ENCODE measurements at places on chromosomes 4 and X.
A peak's percentile ranks its signal among the peaks of the same experiment; 100 is the strongest.

DNA sequence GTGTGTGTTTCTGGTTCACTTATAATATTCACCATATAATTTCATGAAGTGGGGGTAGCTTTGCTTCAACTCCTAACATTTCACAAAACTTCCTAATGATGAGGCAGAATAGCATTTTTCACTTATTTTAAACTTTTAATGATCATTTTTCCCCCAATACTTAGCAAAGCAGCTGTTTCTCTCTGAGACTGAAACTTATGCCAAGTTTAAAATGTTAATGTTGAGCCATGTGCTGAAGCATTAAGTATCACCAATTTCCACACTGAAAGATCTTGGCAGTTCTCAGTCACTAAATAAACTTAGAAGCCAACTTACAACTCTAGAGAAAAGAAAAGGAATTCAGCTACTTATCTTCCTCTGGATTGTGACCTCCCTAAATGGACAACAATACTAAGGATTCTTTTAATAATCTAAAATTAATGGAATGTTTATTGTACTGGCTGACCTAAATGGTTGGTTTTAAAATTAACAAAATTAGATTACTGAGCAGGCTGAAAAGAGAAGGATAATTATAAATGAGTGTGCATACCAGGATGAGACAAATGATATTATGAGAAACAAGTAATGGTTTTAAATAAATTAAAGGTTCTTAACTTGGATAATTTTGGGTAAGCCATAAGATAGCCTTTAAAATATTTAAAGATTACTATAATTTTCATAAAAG, 1429.4 kb upstream of the ADGRL3 start:
- no peak for DNase-seq

- no peak for DNase-seq
Measured at GRCh38 chr4:20617678-20618396, 82.4 kb upstream of the PACRGL start.

- DNase-seq = no peak
Measured at GRCh38 chrX:70398899-70399298, 24.2 kb upstream of the GDPD2 start.

GRCh38 chrX:8849945-8850344, 48.8 kb upstream of the FAM9A start:
- peak; percentile 2 for DNase-seq

GRCh38 chrX:3263681-3264126, 82.7 kb downstream of the MXRA5 start:
- no peak for DNase-seq

DNA sequence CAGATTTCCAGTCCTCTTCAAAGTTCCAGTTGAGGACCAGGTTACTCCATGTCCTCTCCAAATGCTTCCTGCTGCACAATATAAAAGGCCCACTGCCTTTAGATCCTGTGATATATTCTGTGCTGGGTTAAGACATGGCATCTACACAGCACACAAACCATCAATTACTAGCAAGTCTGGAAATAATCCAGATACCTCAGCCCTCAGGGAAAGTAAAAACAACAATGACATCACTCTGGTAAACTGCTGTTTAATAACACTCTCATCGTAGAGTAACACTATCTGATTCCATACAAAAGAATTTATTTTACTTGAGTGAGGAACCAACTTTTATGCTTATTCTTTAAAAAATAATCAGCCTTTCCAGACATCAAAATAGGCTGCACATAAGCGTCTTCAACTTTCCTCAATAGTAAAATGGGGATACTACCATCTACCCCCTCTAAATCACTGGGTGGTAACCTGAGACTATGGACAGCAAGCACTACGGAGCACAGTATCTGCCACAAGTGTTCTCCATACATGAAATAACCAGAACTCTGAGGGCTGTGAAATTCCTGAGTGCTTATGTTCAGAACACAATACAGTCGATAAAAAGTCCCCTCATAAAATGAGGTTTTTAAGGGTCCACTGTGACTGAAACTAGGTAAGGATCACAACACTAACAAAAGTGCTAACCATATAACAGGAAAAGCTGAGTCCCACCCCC, 53.4 kb downstream of the ABCG2 start:
- DNase-seq = peak; percentile 3

DNA sequence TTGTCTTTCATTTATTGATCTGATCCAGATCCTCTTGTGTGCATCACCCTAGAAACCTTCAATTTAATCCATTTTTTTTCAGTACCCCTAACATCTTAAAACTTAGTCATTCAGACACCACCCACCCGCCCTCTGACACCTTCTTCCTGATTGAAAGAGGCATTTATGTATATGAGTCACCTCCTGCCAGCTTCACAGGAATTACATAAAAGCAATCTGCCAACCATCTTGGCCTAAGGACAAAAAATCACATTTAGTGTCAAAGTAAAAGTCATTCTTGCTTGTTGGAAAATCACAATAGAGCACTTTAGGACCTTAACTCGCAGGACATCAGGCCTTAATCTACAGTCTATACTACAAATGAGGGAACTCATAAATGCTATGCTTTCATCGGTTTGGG, 52.1 kb downstream of the NDST3 start:
- no peak for DNase-seq

DNA sequence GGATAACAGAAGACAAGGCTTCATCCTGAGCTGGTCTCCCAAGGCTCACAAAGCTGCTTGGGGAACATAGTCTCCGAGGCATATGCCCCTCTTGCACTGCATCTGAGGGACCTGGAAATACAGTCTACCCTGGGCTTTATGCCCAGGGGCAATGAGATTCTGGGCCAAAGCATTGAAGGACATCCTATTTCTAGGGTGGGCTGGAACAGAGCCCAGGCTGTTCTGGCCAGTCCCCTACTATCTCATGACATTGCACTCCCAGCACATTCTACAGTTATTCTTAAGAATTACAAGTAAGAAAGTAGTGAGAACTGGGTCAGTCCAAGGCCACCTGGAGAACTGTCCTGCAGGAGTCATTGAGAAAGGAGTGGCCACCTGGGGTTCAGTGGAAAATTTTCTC, 107.6 kb downstream of the USP46 start:
- DNase-seq = no peak
